ENCODE measurements at places on chromosomes 5 and 9.

DNA sequence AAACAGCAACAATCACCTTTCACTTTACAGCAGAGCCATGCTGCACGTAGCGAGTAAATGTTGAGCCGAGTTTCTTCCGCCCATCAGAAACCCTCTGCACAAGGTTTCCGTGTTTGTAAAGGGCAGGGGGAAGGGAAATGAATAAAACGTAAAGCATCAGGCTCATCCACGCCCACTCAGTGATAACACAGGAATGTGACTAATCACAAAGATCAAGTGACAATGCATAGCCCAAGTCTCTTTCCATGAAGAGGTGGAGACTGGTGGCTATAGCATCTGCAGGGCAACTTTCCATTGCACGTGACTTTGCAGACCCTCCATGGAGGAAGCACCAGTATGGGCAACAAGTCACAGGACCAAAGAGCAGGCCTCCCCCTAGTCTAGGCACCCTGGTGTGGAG, 56.6 kb downstream of the CAMSAP1 start:
- no peak for DNase-seq

GRCh38 chr5:4226565-4226964, 630.9 kb downstream of the IRX1 start:
- no peak for DNase-seq

DNA sequence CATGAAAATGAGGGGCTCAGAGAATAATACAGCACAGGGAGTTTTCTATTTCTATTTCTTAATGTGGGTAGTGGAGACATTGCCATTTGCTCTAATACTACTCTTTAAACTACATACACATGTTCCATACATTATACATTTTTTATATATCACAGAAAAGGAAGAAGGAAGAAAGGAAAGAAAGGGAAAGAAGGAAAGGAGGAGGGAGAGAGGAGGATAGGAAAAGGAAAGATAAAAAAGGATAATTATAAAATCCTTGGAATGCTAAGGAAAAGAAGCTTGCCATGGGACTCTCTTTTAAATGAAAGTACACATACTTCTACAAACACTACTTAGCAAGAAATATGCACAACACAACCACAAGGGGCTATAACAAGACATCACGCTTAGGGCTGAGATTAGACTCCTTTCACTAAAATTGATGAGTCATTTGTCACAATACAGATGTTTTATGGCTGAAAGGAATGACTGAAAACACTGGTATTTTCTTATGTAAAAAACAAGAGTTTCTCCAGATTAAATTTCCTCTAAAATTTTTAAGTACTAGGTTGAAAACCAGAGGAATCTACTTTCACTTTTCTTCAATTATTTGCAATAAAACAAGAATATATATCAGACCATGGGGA, 219.8 kb downstream of the ARL15 start:
- no peak for DNase-seq

DNA sequence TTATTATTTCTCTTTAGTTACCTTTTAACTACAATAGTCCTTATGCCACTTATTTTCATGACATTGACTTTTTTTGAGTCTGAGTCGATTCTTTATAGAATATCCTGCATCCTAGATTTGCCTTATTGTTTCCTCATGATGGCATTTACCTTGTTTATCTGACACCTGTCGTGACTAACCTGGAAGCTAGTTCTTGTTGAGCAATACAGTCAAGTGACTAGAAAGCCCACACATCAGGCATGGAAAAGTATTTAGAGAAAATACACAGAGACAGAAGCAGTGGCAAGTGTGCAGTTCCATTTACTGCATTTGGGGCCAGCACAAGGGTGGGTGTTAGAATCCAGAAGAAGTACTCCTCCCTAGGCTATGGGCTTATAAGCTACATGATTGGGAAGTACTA, 97.8 kb downstream of the ERMP1 start:
- no peak for DNase-seq

DNA sequence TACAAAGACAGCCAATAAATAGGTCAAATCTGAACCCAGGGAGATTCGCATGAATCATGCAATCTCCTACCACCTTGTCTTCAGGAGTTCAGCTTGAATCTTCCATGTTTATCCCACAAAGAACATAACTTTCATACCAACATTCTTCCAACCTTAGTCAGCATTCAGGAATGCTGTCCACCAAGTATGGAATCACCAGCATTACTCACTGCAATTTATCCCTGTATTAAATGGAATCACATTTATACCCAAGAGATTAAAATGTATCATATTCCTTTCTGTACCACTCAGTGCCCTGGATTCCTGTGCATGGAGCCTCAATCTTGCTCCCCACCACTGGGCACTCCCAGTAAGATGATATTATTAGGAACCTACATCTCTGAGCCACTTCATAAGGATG, 162.6 kb downstream of the GLIS3 start:
- DNase-seq, result no peak

GRCh38 chr5:15558240-15558639, 58.3 kb downstream of the FBXL7 start:
- no peak for DNase-seq

DNA sequence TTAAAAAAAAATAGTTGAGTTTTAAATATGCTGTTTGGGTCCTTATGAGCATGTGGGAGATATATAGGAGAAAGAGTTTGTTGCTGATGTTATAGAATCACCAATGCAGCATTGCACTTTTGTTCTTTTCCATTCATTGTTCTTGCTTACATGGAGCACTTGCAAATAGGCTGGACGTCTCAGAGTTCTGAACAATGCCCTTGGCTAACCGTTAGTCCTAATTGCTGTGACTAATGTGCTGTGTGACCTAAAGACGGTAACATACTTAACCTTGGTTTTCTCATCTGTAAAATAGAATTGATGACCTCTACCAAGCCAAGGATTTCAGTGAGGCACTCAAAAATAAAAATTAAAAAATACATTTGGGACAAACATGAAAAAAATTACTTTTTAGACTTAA, 29.8 kb downstream of the PIK3R1 start:
- no peak for DNase-seq

DNA sequence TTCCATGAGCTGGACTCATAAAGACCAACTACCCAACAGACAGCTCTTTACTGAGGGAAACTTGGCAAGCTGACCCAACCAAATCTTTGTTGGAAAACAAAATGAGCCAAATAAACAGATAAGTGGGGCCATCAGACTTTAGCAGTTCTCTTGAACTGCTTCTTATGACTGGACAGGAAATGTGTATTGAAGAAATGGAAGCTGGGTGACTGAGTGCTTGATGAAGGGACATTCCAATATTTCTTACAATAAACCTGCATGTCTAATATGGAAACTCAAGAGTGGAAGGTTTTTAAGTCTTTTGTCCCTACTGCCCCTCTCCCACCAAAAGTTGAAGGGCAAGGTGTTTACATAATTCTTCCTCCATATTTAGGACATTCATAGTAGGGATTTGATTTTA, 218.8 kb upstream of the NR4A3 start:
- DNase-seq, result no peak

DNA sequence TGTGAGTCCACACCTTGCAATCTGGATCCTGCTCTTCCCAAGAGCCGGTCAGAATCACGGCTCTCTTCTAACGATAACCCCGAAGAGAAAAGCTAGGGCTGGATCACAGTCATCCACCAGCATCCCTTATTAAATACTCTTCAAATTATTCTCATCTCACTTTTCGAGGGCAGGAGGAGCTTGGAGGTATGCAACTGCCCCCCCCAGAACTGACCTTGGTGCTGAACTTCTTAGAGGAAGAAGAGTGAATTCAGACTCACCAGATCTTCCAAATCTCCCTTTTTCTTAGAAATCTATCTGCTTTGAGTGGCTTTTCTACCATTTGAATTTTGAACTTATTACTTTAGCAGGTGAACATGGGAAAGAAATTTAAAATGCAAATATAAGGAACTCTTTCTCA, 75.7 kb downstream of the MED10 start:
- no peak for DNase-seq

DNA sequence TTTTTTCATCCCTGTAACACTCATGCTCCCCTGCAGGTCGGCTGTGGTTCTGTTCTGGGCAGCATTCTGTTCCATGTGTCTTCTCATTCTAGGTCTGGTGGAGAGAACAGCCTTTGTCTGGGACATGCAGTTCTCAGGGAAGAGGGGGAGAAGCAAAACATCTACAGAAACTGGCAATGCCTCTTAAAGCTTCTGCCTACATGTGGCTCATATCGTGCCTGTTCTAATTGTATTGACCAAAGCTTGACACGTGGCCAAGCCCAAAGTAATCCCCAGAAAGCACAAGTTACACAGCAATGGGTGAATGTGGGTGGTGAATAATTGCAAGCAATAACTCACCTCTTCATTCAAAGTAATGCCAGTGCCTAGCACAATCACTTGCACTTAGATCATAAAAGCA, 218.2 kb upstream of the IL12B start:
- no peak for DNase-seq

- DNase-seq, result no peak
Measured at GRCh38 chr9:109904666-109905065, 124.7 kb downstream of the PALM2AKAP2 start.

GRCh38 chr9:108579757-108580439, 275.9 kb downstream of the ACTL7B start:
- no peak for DNase-seq

GRCh38 chr5:139882961-139883539, 87.4 kb downstream of the PSD2 start:
- DNase-seq, result no peak

DNA sequence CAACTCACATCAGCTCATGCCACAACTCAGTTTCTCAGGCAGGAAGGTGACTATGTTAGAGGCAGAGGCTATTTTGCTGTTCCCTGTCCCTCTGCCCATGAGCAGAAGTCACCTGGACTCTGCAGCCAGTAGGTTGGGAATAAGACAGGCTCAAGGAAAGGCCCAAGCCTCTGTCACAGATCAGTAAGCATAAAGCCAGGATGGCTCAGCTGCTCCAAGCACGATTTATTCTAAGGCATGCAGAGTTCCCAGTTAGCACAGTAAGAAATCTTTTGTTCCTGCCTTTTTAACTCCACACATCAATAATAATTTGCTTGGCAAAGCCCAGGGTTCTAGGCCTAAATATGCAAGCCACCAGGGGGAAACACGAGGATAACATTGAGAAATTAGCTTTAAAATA, 249.0 kb upstream of the ADRA1B start:
- DNase-seq, result no peak

Data from H1 (cell line).